Left lung (tissue), 14 donors: ENCODE measurements at places on chromosomes 2 and 18.

DNA sequence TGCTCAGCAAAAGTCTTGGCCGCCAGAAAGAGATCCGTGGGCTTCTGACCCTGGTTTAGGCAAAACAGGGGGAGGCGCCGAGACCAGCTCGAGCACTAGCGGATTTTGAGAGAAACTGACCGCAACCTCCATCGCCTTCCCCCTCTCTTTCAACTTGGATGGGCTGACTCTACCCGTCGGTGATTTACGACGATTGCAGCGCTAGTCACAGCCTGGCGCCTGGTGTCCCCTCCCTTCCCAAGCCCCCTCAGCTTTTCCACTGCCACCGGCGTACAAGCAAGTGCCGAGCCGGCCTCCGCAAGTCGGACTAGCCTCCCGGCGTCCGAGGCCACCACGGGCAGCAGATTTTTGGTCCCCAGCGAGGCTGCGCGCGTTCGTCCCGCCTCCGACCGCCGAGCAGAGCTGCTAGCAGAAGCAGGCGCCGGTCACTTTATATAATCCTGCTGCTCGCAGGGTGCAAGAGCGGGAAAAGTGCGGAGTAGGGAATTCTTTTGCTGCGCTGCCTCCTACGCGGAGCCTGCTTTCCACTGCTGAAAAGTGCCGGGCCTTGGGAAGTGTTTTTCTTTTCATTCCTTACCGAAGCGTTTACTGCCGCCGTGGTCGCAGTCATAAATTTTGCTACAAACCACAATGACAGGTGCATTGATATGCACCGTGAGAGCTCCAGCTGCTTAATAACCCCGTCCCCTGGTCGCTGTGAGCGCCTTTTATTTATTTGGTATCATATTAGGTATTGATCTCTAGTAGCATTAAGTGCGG is 7.7 kb downstream of the HOXD3 start:
- no peak for DNase-seq

DNA sequence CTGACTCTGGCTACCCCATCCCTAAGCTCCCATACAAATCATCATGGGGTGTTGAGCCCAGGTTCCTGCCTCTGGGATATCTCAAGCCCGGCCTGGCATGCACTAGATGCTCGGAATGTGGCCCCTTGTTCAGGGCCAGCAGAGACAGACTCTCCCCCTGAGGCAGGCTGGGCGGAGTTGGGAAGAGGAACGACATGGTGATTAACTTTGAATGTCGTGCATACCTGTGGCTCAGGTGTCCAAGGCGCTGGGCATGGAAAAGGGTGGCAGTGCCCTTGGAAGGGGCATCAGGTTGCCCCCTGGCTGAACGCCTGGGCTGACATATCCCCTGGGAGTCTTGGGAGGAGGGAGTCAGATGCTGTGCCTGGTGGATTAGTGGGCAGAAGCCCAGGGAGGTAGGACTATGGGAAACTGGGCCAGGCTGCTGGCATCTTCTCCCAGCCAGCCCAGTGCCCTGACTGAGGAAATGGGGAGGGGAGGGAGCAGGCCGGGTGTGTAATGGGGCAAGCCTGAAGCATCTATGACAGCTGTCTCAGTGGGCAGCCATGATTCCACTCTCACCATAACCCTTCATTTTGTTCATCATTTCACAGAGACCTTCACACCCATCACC is 57.8 kb upstream of the OTOF start:
- DNase-seq = no peak

DNA sequence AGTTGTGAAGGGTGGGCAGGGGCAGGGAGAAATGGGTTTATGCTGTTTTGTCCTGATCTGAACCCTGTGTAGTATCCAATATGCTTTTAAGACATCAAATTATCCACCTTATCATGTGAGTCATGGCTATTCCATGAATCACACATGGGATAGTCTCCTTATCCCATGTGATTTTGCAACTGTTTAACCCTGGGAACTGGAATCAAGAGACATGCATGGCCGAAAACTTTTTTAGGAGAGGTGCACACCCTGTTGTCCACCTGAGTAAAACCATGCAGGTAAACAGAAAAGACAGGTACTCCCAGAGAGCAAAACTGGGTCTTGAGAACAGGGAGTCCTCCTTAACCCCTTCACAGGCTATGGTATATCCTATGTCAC is 490.6 kb upstream of the HS6ST1 start:
- no peak for DNase-seq

GRCh38 chr2:177165721-177166711 is 46.6 kb upstream of the HNRNPA3 start:
- DNase-seq = peak; percentile 32

GRCh38 chr18:42030586-42031182 is 75.7 kb downstream of the PIK3C3 start:
- DNase-seq = no peak

- no peak for DNase-seq
These were observed 44.3 kb upstream of the ASB1 start for GRCh38 chr2:238382381-238382781.

- DNase-seq = no peak
These were observed 24.1 kb downstream of the IGFBP2 start for GRCh38 chr2:216657086-216657855.

DNA sequence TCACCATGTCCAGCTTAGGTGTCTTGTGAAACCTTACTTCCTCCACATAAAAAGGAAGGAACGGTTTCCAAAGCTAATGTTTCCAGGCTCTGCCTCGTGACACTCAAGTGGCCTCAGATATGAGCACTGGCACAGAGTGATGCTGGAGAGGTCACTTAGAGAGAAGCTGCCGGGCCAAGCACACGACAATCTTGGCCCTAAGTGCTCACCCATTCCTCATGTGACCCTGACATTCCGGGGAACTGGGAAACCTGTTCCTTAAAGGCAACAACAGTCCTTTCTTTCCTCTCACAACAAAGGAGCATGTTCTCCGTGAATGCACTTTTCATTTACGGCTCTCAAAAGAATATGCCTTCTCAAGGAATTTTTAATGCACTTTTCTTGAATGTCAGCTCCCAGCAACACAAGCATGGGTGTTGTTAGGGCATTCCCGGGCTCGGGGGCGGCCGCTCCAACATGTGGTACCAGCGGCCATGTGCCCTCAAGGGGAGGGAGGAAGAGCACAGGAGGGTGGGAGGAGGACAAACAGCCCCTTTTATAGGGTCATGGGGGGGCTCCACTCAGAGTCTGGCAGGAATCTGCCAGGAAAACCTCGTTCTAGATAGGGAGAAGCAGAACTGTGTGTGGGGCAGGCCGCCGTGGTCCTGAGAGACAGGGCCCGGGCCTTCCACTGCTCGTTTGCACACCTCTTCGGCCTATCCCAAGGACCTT is 118.6 kb downstream of the MBP start:
- peak; percentile 37 for DNase-seq

- peak; percentile 82 for DNase-seq
These were observed at the start of gene PKDCC for GRCh38 chr2:42047488-42048298. Gene PKDCC, plus strand, starts transcription at chr2:42048021. Its CDS starts 179 bp downstream, at chr2:42048200.

DNA sequence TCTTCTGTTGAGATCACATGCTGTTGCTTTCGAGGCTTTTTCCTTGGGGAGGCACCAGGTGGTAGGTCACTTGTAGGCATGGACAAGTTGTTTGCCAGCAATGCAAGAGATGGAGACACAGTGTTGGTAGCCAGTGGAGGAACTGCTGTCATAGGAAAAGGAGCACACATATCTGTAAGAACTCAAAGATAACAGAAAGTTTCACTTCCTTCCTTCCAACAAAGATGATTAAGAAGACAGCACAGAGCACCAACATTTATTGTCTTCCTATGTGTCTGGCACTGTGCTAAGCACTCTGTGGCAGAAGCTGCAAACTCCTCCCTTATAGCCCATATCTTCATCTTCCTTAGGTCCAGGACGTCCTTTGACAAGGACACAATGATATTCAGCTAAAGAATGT is 64.5 kb upstream of the AMMECR1L start:
- DNase-seq = no peak

DNA sequence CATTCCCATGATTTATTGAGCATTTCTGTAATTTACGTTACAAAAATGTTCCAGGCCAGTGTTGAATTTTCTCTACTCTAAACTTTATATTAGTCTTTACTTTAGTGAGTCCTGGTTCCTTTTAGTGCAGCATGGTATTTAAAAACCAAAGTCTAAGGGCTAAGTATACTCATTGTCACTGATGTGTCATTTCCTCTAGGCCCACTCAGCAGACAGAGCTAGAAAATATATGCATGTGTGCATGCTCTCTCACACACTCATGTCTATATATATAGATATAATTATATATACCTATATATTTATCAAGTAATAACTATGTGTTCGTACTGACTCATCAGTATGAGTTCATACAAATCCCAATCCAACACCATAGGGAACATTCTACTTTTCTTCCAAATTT is 132.5 kb upstream of the SLC8A1 start:
- DNase-seq = no peak

DNA sequence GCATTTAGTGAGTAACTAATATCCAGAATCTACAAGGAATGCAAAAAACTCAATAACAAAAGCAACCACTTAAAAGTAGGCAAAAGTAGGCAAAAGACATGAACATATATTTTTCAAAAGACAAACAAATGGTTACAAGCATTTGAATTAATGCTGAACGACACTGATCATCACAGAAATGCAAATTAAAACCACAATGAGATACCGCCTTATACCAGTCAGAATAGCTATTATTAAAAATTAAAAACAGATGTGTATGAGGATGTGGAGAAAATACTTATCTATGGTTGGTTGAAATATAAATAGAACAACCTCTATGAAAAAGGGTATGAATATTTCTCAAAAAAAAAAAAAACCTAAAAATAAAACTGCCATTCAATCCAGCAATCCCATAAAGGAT is 51.7 kb downstream of the SNTG2 start:
- no peak for DNase-seq

GRCh38 chr2:174683392-174683759 is 80.9 kb downstream of the CHRNA1 start:
- no peak for DNase-seq

- DNase-seq = no peak
These were observed 59.4 kb downstream of the ANKMY1 start for GRCh38 chr2:240498171-240498957.

DNA sequence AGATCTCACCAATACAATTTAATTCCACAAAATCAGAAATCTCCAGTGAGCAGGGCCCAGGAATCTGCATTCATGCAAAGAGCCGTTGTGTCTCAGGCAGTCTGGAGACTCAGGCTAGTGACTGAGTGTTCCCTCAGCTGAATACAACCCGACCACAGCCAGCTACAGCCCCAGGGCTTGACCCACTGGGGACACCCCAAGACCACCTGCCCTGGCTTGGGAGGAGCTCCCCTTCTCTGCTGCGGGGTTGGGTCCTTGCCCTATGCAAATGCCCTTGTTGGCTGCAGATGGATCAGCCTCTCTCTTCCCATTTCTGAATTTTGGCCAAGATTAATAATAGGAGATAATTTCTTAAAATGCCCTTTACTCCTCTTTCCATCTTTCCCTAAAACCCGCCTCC is 157.7 kb downstream of the TWIST2 start:
- DNase-seq = no peak

- DNase-seq = no peak
These were observed 126.5 kb upstream of the FBXO11 start for GRCh38 chr2:48032765-48033164.

GRCh38 chr2:8248623-8248957 is 433.3 kb upstream of the ID2 start:
- no peak for DNase-seq

GRCh38 chr2:164694275-164694695 is 73.0 kb upstream of the GRB14 start:
- no peak for DNase-seq

- no peak for DNase-seq
These were observed 17.5 kb downstream of the IGFBP2 start for GRCh38 chr2:216650626-216651257.

DNA sequence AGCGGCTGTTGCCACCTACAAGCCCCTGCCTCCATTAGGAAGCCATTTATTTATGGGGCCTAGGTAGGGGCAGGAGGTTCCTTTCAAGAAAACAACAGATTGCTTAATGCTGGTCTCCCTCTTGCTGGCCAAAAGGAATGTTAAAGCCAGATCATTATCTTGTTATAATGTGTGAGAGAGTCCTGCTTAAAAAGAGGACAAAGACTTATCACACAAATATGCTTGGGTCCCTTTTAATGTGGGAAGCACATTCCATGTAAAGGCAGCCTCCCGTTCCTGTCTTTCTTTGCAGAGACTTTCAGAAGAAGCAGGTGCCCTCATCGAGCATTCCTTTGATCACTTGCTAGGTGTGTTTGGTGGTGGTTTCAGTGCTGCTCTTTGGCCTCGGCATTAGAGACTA is 76.4 kb downstream of the AGAP1 start:
- DNase-seq = no peak

GRCh38 chr2:96386470-96386869 is 50.9 kb downstream of the NCAPH start:
- no peak for DNase-seq

DNA sequence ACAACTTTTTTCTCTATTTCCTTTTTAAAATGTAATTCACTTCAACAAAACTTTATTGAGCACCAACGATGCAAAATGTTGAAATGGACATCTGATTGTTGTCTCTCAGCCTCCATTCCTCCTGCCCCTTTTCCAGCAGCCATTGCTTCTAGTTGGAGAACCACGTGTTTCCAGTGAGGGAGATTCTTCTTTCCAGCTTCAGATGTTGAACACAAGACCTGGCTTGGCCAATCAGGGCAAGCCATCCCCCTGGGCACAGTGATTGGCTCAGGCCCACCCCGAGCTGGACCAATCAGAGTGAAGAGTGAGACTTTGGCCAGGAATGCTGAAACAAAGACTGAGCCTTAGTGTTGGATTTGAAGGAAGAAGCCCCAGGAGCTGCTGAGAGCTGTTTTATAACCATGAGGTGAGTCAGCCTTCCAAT is 59.0 kb downstream of the E2F6 start:
- DNase-seq = no peak

GRCh38 chr2:66536290-66536673 is 101.4 kb downstream of the MEIS1 start:
- no peak for DNase-seq

DNA sequence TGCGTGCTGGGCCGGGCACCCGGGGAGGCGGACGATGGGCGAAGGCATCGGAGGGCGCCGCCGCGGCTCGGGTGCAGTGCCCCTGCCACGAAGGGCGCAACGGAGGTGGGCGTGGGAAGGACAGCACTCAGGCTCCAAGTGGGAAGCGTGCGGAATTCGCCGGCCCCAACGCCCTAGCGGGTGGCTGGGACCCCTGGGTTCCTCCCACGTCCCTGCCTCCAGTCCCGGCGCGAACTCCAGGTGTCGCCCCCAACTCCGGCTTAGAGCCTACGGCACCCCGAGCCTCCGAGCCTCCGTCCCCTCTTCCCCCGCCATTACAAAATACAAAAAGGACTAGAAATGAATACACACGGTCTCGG is 1.3 kb downstream of the CYP27C1 start:
- no peak for DNase-seq

- DNase-seq = no peak
These were observed 186.4 kb upstream of the FAM98A start for GRCh38 chr2:33785201-33786106.

DNA sequence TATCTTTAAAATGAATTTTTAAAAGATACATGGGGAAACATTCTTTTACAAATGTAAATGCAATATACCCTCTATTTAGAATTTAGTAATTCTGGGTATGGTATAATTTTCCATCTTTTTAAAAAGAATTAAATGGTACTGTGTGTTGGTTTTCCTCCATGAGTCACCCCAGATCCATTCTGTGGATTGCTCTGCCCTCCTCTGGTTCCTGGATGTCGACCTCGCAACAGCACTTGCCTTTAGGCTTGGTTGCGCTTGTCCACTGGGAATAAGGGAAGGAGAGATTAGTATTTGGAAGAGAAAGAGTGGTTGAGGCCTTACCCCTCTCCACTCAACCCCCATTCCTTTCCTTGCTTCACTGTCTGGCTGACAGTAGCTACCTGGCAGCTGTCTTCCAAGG is 90.4 kb downstream of the FTCDNL1 start:
- DNase-seq = no peak

- DNase-seq = peak; percentile 69
These were observed 32.4 kb downstream of the SLC66A2 start for GRCh38 chr18:79919089-79919488.
